CD14-positive monocyte (primary cell): ENCODE measurements at places on chromosomes 2 and 18.

- DNase-seq, result peak; percentile 50
These were observed 4.4 kb upstream of the KLHL29 start for GRCh38 chr2:23380562-23381065.

DNA sequence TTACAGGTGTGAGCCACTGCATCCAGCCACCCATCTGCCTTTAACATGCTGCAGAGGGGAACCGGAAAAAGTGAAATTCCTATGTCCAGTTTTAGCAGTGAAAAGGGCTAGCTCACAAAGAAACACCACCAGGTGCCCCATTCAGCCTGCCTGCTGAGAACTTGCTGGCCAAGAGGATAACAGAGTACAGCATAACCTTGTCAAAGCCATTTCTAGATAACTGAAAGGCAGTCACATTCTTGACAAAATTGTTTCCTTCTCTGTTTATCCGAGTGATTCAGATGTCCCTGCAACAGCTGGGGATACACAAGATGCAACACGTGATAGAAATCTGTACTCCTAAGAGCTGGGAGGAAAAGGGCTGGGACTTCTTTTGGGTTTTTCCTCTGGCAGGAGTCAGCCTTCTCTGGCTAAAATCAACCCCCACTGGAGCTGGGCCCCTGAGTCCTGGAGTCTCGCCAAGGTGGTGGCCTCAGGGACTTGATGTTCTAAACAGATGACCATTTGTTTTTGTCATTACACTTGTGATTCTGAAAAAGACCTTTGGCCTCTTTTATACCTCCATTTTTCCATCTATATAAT is 505.4 kb downstream of the BCL11A start:
- no peak for DNase-seq

DNA sequence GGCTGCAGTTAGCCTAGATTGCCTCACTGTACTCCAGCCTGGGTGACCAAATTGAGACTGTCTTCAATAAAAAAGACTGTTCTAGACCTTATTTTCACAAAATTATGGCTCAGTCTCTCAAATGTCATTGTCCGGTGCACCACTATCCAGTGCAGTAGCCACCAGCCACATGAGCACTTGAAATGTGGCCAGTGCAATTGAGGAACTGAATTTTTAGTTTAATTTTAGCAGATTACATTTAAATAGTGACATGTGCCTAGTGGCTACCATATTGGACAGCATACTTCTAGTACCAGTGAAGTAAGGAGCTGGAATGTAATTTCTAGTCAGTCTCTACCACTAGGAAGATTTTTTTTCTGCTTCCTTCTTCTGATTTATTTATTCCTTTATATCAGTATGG is 39.4 kb downstream of the KCMF1 start:
- no peak for DNase-seq

DNA sequence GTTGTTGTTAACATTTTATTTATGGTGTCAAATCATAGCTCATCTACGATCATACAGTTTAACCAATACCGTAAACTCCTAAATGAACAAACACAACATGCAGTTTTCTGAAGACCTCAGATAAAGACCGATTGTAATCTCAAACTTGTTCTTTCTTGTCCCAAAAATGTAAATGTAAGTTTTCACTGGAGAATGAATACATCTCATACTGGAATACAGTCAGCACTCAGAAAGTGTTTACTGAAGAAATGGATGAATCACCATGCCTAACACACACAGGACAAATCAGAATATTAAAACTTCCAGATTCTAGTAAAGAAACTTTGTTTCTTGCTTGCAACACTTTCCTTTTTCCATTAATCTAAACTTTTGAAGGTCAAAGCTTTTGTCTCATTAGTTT is 380.5 kb downstream of the DLGAP1 start:
- DNase-seq, result no peak

DNA sequence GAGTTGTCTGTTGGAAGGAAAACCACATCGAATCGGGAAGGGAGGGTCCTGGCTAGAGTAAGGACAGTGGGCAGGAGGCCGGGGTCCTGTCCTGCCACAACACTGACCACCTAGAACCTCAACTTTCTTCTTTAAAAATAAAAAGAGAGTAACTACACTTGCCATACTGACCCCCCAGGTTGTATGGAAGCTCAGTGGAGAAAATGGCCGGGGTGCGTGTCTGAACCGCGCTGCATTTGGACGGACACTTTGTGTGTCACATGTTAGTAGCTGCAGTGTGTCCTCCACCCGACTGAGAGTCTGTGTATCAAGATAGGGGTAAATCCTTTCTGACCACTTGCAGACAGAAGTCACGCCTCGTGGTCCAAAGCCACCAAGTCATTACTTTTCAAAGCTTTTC is 87.0 kb downstream of the GBX2 start:
- no peak for DNase-seq

DNA sequence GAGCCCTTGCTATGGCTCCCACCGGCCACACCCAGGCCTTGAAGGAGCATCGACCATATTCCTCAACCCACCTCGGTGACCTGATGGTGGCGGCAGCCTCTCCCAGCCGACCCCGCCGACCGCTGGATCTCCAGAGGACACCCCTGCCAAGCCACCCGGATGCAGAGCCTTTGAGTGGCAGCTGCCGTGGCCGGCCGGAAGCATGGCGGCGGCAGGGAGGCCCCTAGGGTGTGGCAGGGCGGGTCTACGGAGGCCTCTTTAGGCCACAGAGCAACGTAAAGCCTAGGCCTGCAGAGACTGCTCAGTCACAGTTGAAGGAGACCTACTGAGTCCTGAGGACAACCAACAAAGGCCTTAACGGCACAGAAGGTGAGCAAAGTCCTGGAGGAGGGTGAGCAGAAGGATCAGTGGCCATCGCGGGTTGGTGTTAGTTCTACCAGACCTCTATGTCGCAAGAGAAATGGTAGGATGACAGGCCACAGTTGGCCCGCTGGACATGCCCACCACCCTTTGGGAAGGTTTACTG is 50.4 kb upstream of the TMEM247 start:
- no peak for DNase-seq

GRCh38 chr2:238910751-238911351 is 63.0 kb downstream of the TWIST2 start:
- no peak for DNase-seq

- no peak for DNase-seq
These were observed 101.2 kb downstream of the MYT1L start for GRCh38 chr2:2229626-2230432.

DNA sequence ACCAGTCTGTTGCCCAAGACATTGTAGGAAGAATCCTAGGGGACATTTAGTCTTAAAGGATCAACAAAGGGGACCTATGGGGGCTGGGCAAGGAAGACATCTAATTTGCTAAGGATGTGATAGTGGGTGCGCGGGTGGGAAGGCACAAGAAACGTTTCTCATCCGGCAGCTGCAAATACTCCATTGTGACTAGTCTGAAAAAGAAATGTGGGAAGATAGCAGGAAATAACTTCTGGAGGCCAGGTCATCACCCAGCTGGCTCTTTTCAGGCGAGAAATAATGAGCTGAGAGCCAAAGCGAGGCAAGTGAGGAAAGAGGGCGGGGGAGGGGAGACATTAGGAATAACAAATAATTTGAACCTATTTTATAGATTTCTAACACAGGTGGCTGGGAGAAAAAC is 70.3 kb upstream of the NCK2 start:
- DNase-seq, result no peak

- no peak for DNase-seq
These were observed 32.5 kb downstream of the ARL5A start for GRCh38 chr2:151795646-151796240.

- no peak for DNase-seq
These were observed 2.3 kb upstream of the NPPC start for GRCh38 chr2:231928481-231928880.

GRCh38 chr2:197031803-197032202 is 105.3 kb upstream of the PGAP1 start:
- no peak for DNase-seq

GRCh38 chr2:99648178-99648844 is 158.5 kb upstream of the REV1 start:
- DNase-seq, result no peak

GRCh38 chr2:5701266-5701665 is 9.1 kb downstream of the SOX11 start:
- no peak for DNase-seq

DNA sequence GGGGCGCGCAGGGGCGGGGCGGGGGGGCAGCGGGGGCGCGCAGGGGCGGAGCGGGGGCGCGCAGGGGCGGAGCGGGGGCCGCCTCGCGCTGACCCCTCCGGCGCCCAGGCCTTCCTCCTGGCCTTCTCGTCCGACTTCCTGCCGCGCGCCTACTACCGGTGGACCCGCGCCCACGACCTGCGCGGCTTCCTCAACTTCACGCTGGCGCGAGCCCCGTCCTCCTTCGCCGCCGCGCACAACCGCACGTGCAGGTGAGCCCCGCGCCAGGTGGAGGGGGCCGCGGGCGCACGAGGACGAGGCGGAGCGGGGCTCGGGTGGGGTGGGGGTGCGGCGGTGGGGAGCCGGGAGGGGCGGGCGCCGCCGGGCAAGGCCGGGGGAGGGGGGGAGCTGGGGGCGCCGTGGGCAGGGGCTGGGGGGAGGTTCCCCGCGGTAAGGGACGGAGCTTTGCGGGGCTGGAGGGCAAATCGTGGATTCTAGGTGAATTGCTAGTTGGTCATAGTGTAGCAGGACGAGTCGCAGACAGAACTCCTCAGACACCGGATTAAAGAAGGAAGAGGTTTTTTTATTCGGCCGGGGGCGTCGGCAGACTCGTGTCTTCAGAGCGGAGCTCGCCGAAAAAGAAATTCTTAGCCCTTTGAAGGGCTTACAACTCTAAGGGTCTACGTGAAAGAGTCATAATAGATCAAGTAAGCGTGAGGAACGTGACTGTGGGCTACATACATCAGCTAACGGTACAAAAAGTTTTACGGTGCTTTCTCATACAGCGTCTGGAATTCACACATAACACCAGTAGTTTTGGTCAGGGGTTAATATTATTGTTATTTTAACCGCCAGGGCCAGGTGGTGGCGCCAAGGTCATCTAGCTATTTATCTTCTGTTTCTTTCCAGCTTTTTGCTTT is 29.9 kb downstream of the ANO7 start:
- peak; percentile 58 for DNase-seq

DNA sequence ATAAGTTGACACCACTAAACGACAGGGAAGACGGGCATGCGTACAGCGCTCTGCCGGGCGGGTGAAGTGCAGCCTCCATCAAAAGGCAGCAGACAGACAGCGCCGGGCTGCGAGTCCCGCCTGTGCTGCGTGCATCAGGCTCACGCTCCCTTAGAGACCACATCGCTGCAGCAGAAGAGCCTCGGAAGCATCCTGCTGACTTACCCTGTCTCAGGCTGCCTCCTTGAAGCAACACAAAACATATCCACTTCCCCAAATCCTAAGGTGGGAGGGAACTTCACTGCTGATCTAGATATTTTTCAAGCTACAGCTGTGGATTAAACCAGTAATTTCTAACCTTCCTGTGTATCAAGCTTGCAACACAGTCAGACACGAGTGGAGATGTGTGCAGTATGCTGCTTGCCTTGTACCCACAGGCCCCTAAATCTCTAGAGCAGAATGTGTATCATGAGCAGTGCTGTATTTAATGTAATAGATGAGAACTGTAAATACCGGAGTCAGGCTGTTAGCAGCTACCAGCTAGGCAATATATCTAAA is 6.4 kb downstream of the MYT1L start:
- DNase-seq, result no peak

DNA sequence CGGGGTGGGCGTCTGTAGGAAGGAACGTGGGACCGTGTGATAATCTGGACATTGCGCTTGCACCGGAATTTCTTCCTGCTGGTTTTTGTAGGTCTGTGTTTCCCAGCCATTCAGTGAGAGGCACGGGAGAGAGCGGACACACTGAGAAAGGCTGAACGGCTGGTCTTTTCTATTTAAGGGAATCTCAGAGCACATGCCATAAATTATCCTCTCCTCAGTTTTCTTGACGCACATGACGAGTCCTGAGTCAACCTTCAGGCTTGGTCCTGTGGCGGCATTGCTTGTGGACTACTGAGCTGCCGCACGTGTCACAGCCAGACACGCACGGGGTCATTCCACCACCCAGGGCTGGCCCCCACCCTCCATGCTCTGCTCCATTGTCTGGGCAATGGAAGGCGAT is 519.3 kb upstream of the ID2 start:
- DNase-seq, result no peak
